ENCODE measurements at places on chromosomes 2 and 18. TPM values are rescaled to one million over a fixed set of nuclear protein-coding genes. Genes with fewer than 3 reads are reported as not detected.

GRCh38 chr2:209534228-209534627, 110.4 kb downstream of the MAP2 start:
- H3K36me3 ChIP-seq: no peaks in the 10 kb centered on the region
- peaks cover 6% of the 10 kb centered on the region for H3K27me3 ChIP-seq
- DNase-seq: no peak
- no peak overlapping the region for H3K4me3 ChIP-seq
- H3K4me1 ChIP-seq: no peaks in the 10 kb centered on the region

- H3K27me3 ChIP-seq: peaks cover 43% of the 10 kb centered on the region
- no peaks in the 10 kb centered on the region for H3K36me3 ChIP-seq
- no peak overlapping the region for H3K4me3 ChIP-seq
- peak; percentile 64 for DNase-seq
Observed at GRCh38 chr2:102615620-102616436, 3.5 kb upstream of the SLC9A2 start.

- no peak for DNase-seq
- H3K4me3 ChIP-seq: no peak overlapping the region
- no peaks in the 10 kb centered on the region for H3K27me3 ChIP-seq
- H3K27ac ChIP-seq: no peak overlapping the region
- no peaks in the 10 kb centered on the region for H3K36me3 ChIP-seq
Observed at GRCh38 chr18:43393174-43393573, 115.9 kb upstream of the SYT4 start.

GRCh38 chr18:58049000-58049688, 5.1 kb downstream of the NEDD4L start:
- no peak overlapping the region for H3K4me3 ChIP-seq
- H3K36me3 ChIP-seq: no peaks in the 10 kb centered on the region
- DNase-seq: no peak
- H3K4me1 ChIP-seq: peaks cover 16% of the 10 kb centered on the region
- peaks cover 21% of the 10 kb centered on the region for H3K27me3 ChIP-seq

- DNase-seq: no peak
- no peaks in the 10 kb centered on the region for H3K36me3 ChIP-seq
- no peaks in the 10 kb centered on the region for H3K4me1 ChIP-seq
- no peak overlapping the region for H3K4me3 ChIP-seq
- H3K27ac ChIP-seq: no peak overlapping the region
Observed at GRCh38 chr2:165173215-165173614, 30.6 kb downstream of the SCN3A start.

DNA sequence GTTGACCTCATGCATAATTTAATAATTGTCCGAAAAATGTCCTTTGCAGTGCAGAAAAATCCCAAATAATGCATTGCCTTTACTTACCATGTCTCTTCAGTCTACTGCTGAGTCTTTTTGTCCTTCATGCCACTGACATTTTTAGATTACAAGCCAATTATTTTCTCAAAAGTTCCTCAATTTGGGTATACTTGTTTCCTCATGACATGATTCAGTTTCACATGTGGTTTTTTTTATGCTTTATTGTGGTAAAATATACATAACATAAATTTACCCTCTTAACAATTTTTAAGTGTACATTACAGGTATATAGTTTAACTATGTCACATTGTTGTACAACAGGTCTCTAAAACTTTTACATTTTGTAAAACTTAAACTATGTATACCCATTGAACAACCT, 81.0 kb downstream of the EPC2 start:
- no peak overlapping the region for H3K4me3 ChIP-seq
- H3K27me3 ChIP-seq: no peaks in the 10 kb centered on the region
- no peak for DNase-seq
- H3K36me3 ChIP-seq: peaks cover 26% of the 10 kb centered on the region
- peaks cover 25% of the 10 kb centered on the region for H3K4me1 ChIP-seq
- H3K27ac ChIP-seq: no peak overlapping the region

GRCh38 chr2:216884347-216884746, 24.5 kb upstream of the TNP1 start:
- H3K4me1 ChIP-seq: peaks cover 46% of the 10 kb centered on the region
- peak overlapping the region; percentile 46 for H3K27ac ChIP-seq
- H3K36me3 ChIP-seq: peaks cover 9% of the 10 kb centered on the region
- no peak overlapping the region for H3K4me3 ChIP-seq
- peaks cover 10% of the 10 kb centered on the region for H3K27me3 ChIP-seq
- DNase-seq: no peak

GRCh38 chr2:205730701-205731582, 48.6 kb downstream of the NRP2 start:
- H3K4me1 ChIP-seq: no peaks in the 10 kb centered on the region
- no peak overlapping the region for H3K4me3 ChIP-seq
- DNase-seq: no peak

DNA sequence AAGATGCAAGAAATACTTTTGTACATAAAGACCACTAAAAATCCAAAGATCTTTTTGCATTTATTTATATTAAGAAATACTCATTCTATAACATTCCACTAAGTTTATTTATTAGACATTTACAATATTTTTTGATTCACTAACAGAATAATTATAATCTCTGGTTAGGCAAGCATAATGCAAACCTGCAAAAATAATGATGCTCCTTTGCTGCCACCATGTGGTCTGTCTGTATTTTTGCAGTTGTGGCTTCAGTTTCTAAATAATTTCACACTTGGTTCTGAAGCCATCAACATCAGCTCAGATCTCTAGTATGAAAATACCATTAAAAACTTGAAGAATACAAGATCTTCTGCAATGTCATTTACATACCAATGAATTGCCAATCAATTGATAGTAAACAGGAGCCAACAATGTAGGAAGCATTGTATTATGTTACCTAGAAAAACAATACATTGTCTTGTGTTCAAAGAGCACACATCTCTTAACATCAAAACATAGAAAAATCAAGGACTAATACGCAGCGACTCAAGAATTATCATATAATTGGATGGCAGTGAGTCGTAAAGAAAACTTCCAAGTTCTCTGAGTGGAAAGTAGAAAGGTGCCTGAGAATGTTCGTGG, 28.8 kb upstream of the WDR75 start:
- no peaks in the 10 kb centered on the region for H3K36me3 ChIP-seq
- H3K27ac ChIP-seq: no peak overlapping the region
- H3K27me3 ChIP-seq: no peaks in the 10 kb centered on the region

- peaks cover 2% of the 10 kb centered on the region for H3K27me3 ChIP-seq
- H3K4me1 ChIP-seq: no peaks in the 10 kb centered on the region
- no peak overlapping the region for H3K4me3 ChIP-seq
- no peak for DNase-seq
- H3K36me3 ChIP-seq: no peaks in the 10 kb centered on the region
Observed at GRCh38 chr18:63762518-63762917, 12.7 kb upstream of the SERPINB7 start.

DNA sequence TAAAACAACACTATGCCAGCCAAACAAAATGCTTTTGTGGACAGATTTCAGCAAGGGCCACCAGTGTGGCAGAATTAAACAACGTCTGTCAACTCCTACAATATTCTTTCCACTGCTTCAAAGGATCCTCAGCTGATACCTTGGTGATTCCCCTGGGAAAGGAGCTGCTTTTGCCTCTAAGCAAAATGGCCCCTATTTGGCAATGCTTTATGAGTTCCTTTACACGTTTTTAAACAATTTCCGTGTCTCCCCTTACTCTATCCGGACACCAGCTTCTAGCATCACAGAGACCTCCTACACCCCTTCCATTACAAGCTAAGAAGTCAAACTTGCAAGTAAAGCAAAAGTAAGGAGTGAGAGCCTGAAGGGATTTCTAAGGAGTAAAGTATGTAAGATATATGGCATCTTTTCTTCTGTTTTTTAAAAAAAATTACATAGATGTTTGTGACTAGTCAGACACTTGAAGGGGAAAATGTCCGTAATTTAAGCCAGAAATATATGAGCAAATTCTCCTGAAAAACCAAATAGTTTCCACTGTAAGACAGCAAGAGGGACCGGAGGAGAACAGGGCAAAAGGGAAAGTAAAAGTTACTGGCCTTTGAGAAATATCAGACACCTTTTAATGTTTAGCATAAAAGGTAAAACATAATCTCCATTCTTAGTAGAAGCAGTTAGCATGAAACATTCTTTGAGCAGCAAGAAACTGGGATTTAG, 1.9 kb downstream of the SOS1 start:
- peak overlapping the region; percentile 80 for H3K4me3 ChIP-seq
- no peaks in the 10 kb centered on the region for H3K27me3 ChIP-seq
- peaks cover 67% of the 10 kb centered on the region for H3K36me3 ChIP-seq
- peaks cover 57% of the 10 kb centered on the region for H3K4me1 ChIP-seq
- no peak for DNase-seq

The MOCOS gene
- 0.47 TPM for total RNA-seq

DNA sequence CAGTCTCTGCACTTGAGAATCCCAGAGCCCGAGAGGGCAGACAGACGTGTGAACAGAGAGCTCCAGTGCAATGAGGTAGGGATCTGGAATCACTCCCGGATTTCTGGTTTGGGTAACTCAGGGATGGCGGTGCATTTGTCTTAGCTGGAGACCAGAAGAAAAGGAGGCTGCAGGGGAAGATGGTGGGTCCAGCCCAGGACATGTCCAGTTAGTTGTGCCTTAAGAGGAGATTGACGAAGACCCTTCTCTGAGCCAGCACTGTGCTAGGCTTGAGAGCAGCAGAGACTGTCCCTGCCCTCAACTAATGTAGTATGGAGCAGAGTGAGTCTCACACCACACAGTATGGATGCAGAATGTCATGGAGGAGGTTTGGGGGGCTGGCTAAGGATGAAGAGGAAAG, 150.6 kb upstream of the COPS8 start:
- H3K4me1 ChIP-seq: peaks cover 4% of the 10 kb centered on the region
- H3K27ac ChIP-seq: no peak overlapping the region
- no peaks in the 10 kb centered on the region for H3K36me3 ChIP-seq
- H3K27me3 ChIP-seq: peaks cover 9% of the 10 kb centered on the region
- DNase-seq: no peak

- H3K36me3 ChIP-seq: peaks cover 11% of the 10 kb centered on the region
- H3K27ac ChIP-seq: no peak overlapping the region
- no peak overlapping the region for H3K4me3 ChIP-seq
- DNase-seq: no peak
Observed at GRCh38 chr2:27875089-27875881, 14.9 kb downstream of the RBKS start.

The VIT gene
- not detected for total RNA-seq

Data from activated CD8-positive, alpha-beta T cell treated with anti-CD3 and anti-CD28 coated beads, Interleukin-2, amount 10 ng/mL, durations not matched to agents 7 days and 5 days (primary cell).